Panc1 (cell line): ENCODE measurements at places on chromosomes 11 and 22. TPM values are rescaled to one million over a fixed set of nuclear protein-coding genes. Genes with fewer than 3 reads are reported as not detected.

DNA sequence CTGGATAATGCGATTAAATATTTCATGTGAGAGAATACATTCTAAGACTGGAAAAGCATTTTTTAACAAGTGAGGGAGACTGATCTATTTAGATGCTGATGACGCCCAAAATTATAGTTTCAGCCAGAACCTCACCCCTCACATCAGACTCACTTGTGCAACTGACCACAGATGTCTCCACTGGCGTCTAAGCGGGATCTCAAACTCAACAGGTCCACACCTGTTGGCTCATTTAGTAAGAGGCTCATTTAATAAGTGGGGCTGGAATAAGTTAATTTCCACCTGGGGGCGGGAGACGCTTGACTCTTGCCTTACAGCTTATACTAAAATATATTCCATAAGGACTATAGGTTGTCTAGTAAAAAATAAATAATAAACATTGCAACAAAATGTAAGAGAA is 47.5 kb downstream of the MORC2 start:
- DNase-seq, result no peak

The SLC29A2 gene
- 28.3 TPM for total RNA-seq

DNA sequence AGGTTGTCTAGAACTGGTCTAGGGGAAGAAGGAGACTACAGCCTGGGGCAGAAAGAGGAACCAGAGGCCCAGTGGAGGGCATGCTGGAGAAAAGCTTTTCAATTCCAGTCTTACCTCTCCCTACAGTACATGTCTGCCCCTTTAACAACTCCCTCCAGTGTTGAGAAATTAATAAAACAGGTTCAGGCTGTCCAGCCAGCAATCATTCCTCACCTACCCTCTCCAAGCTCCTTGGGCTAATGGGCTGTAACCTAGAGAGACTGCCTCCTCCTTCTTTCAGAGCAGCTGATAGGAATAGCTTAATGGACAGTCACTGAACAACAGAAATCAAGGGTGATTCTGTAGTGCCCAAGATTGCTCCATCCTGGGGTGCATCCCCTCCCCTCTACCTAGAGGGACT is 8.8 kb downstream of the SLC35F2 start:
- no peak for DNase-seq

- no peak for DNase-seq
Measured at GRCh38 chr11:18912883-18913282, 26.3 kb downstream of the MRGPRX1 start.
